ENCODE measurements at places on chromosomes 7 and 10.

DNA sequence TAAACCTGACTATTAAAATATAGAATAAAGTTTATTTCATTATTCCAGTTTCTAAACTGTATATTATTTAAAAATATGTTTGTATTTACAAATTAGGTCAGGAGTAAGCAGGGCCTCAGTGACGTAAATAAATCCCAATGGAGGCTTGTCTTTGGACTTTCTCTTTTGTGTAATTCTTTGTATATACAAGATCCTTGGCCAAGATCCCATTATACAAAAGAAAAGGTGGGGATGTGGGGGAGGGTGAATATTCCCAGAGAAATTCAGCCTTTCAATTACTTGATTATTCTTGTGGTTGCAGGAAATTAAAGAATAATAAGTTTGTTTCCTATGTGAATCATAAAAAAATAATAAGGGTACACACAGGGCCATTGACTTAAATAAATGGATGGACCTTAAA is 178.7 kb upstream of the PRPS1L1 start:
- DNase-seq: no peak

DNA sequence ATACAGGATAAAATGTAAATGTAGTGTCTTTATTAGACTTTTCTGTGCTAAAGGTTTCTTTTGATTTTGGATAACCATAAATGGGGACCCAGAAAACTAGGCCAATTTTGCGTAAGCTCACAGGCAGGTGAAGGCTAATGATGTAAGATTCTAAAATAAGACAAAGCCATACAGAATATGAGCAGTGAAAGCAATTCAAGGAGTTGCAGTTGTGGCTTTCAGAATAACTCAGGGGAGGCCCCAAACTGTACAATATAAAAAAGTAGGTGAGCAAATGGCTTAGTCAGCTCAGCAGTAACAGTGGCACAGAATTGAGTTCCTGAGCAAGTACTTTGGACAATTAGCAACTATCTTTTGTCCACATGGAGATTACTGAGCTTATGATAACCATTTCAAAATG is 81.7 kb upstream of the NRP1 start:
- DNase-seq: no peak

- no peak for DNase-seq
These were observed 24.7 kb downstream of the GHRHR start for GRCh38 chr7:30988351-30989005.

GRCh38 chr10:71621231-71622153 is 98.1 kb downstream of the C10orf105 start:
- DNase-seq: no peak

GRCh38 chr7:150909200-150909995 is 57.1 kb downstream of the AOC1 start:
- no peak for DNase-seq

DNA sequence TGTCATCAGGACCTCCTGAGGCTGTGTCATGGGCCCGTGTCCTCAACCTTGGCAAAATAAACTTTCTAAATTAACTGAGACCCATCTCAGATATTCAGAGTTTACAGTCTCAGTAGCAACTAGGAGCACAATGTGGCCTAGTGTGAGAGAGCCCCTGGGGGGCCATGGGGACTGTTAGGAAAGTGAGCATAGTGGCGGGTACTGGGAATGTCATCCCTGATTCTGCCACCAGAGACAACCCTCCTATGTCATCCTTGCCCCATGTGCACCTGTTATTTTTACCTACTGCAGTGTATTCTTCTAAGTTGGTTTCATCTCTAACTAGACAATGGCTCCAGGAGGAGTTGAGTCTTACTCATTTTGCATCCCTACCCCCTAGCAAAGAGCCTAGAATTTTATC is 78.6 kb downstream of the CCDC71L start:
- DNase-seq: no peak

All from SHP77 (cell line).